Spleen (tissue), 13 donors: ENCODE measurements at places on chromosomes 5 and 9. TPM values are rescaled to one million over a fixed set of nuclear protein-coding genes. Genes with fewer than 3 reads are reported as not detected.
A peak's percentile ranks its signal among the peaks of the same experiment; 100 is the strongest.

- no peak within 1 kb of the TSS for H3K27ac ChIP-seq
- H3K27me3 ChIP-seq: peaks cover 13% of the 10 kb centered on the region
- DNase-seq: no peak
- H3K36me3 ChIP-seq: no peaks in the 10 kb centered on the region
- peaks cover 3% of the 10 kb centered on the region for H3K4me1 ChIP-seq
Measured at GRCh38 chr5:141488591-141489561, at the start of gene PCDHGC5. TSS of gene PCDHGC5 (plus strand) at chr5:141489081. CDS start at chr5:141489241, 160 bp downstream.

DNA sequence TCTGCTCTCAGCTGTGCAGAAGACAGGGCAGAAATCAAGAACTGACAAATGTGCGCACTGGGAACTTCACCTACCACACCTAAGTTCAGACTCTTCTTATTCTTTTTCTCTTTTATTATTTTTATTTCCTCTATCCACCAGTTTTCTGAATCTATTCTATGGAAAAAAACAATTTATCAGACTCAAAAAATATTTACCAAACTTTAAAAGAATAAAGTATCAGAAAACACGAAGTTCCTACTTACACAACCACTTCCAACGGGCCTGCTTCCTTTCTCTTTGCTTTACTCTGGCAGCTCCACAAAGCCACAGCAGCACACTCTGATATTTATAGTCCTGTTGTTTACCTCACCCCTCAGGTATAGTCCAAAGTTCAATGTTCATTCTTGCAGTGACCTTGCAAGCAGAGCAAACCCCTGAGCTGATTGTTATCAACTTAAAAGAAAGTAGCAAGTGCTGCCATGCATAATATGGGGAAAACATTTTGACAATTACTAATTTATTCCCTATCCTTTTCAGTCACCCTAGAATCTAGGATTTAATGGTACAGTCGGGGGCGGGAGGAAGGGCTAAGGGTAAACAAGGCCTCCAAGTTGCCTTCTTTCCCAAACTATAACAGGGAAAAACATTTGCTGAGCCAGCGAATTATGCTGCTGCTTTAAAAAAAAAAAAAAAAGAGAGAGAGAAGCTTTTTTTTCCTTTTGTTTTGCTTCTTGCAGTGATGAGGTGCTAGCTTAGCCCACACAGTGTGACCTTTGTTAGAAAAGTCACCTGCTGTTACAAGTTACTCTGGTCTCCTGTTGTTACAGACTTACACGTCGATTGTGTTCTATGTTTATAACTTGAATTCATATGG, at the start of gene SELENOP:
Gene SELENOP (minus strand): TSS at position 302 of the 856 bp plus-strand sequence. CDS start 3,539 bp downstream, outside the sequence.
- H3K27ac ChIP-seq: peak within 1 kb of the TSS; percentile 73
- peaks cover 27% of the 10 kb centered on the region for H3K4me1 ChIP-seq
- H3K36me3 ChIP-seq: no peaks in the 10 kb centered on the region
- H3K27me3 ChIP-seq: no peaks in the 10 kb centered on the region
- DNase-seq: no peak

DNA sequence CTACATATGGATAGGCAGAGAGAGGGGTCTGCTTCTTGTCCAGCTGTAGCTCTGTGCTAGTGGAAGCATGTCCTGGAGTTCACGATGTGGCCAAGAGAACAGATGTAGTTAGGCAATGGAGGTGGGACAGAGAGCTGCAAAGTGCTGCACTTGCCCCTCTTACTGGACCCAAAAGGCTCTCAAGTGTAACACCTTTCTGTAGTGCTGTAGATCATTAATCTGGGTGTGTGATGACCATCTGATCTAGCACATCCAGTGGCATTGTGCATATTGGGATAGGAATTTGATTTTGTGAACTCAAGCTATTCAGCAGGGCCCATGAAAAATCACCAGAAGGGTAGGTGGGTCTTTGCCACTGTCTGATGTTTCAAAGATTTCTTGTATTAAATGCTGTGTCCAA, 151.4 kb downstream of the KDM4C start:
- H3K27me3 ChIP-seq: no peaks in the 10 kb centered on the region
- no peaks in the 10 kb centered on the region for H3K4me1 ChIP-seq
- DNase-seq: no peak

- H3K4me3 ChIP-seq: peak within 1 kb of the TSS; percentile 77
- peaks cover 8% of the 10 kb centered on the region for H3K27me3 ChIP-seq
- peaks cover 56% of the 10 kb centered on the region for H3K4me1 ChIP-seq
- H3K27ac ChIP-seq: peak within 1 kb of the TSS; percentile 90
- peak; percentile 94 for DNase-seq
- H3K36me3 ChIP-seq: no peaks in the 10 kb centered on the region
Measured at GRCh38 chr9:21802418-21803000, at the start of gene MTAP. TSS of gene MTAP (plus strand) at chr9:21802636. CDS start at chr9:21802749, 113 bp downstream.

Gene CCDC171
- 0.80 TPM for polyA plus RNA-seq

Gene COL5A1
- polyA plus RNA-seq: 3.1 TPM

DNA sequence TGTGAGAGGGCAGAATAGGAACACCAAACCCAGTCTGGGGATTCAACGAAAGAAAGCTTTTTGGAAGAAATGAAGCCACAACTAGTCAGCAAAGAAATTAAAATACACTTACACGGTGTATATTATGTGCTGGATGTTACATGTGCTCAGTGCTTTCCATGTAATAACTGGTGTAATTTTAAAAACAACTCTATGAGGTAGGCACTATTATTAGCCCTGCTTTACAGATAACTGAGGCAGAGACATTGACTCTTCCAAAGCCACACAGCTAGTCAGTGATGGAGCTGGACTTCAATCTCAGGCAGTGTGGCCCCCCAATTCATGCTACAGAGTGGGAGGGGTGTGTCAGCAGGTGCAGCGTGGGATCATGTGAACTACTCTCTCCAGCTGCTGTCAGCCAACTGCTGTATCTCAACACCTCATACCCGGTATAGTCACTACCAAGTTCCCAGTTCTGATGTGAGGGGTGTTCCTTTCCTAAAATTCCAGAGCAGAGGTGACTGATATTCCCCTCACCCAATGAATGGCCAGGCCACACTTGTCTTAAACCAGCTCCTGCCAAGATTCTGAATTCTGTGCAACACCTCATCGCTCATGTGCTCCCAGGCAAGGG, 33.8 kb upstream of the TJP2 start:
- H3K4me3 ChIP-seq: no peak overlapping the region
- no peaks in the 10 kb centered on the region for H3K27me3 ChIP-seq
- no peaks in the 10 kb centered on the region for H3K36me3 ChIP-seq
- H3K4me1 ChIP-seq: no peaks in the 10 kb centered on the region
- no peak for DNase-seq
- no peak overlapping the region for H3K27ac ChIP-seq

- peaks cover under 1% of the 10 kb centered on the region for H3K36me3 ChIP-seq
- no peak overlapping the region for H3K27ac ChIP-seq
- DNase-seq: no peak
- H3K27me3 ChIP-seq: no peaks in the 10 kb centered on the region
Measured at GRCh38 chr5:180611140-180611850, 20.0 kb upstream of the SCGB3A1 start.

DNA sequence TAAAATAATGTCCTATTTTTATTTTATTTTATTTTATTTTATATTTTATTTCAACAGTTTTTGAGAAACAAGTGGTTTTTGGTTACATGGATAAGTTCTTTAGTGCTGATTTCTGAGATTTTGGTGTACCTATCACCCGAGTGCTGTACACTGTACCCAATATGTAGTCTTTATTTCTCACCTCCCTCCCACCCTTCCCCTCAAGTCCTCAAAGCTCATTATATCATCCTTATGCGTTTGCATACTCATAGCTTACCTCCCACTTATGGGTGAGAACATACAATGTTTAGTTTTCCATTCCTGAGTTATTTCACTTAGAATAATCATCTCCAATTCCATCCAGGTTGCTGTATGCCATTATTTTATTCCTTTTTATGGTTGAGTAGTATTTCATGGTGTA, 63.5 kb downstream of the ARRDC3 start:
- no peak overlapping the region for H3K4me3 ChIP-seq
- no peak for DNase-seq
- no peaks in the 10 kb centered on the region for H3K27me3 ChIP-seq
- no peaks in the 10 kb centered on the region for H3K36me3 ChIP-seq

DNA sequence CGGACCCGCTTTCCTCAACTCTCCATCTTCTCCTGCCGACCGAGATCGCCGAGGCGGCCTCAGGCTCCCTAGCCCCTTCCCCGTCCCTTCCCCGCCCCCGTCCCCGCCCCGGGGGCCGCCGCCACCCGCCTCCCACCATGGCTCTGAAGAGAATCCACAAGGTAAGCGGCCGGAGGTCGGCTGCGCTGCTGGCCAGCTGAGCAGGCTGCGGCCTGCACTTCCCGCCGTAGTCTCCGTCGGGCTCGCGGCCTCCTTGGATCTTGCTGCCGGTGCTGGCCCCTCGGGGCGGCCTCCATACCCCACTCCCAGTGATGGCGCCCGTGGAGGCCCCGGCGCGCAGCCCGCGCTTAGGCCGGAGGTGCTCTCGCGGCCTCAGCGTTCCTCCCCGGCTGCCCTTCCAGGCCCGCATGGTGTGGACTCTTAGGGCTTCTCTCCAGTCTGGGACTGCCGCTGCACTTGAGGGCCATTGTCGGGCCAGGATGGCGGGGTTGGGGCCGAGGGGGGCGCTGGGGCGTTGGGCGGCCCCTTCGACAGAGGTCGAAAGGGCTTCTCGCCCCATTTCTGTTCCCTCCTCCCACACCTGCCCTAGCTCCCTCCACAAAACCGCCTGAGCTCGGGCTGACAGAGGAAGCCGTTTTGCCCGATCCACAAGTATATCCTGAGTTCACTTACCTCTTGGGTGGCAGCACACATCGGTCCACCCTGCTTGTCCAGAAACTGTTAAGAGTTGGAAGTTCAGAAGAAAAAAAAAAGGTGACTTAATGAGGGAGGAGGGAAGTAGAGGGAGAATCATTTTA, 714 bp downstream of the UBE2D2 start:
- H3K27me3 ChIP-seq: no peaks in the 10 kb centered on the region
- H3K4me1 ChIP-seq: peaks cover 56% of the 10 kb centered on the region
- H3K4me3 ChIP-seq: peak overlapping the region; percentile 68
- DNase-seq: peak; percentile 92

Gene HMCN2
- polyA plus RNA-seq: 1.7 TPM

Gene SPINK6
- polyA plus RNA-seq: not detected

DNA sequence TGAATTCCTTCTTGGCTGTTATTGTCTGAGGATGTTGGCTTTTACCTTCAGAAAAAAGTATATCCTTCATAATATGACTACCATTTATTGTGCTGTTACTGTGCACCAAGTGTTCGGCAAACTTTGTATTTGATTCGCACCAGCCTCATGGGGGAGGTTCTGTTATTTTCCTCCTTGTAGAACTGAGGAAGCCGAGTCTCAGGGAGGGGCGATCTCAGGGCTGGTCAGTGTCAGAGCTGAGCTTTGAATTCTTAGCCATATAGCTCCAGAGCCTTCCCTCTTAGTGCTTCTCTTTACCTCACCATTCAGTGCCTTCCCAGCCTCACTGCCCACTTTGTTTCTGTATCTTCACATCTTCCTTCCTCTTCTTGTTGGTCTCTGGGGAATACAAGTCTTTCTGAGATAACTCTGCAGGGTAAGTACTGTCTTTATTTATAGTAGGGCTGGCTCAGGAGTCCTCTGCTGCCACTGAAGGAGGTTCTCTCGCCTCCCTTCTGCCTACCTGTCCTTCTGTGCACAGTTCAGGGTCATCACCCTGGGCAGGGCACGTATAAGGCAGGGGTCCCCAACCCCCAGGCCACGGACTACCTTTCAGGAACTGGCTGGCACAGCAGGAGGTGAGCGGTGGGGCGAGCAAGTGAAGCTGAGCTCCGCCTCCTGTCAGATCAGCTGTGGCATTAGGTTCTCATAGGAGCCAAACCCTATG, 48.4 kb downstream of the GALNT10 start:
- no peak overlapping the region for H3K4me3 ChIP-seq
- peak; percentile 84 for DNase-seq
- H3K27me3 ChIP-seq: no peaks in the 10 kb centered on the region
- H3K4me1 ChIP-seq: peaks cover 52% of the 10 kb centered on the region
- H3K36me3 ChIP-seq: no peaks in the 10 kb centered on the region

- H3K4me3 ChIP-seq: no peak overlapping the region
- DNase-seq: no peak
- H3K27me3 ChIP-seq: no peaks in the 10 kb centered on the region
- H3K36me3 ChIP-seq: no peaks in the 10 kb centered on the region
- peaks cover 14% of the 10 kb centered on the region for H3K4me1 ChIP-seq
- no peak overlapping the region for H3K27ac ChIP-seq
Measured at GRCh38 chr5:143108498-143109128, 294.9 kb downstream of the NR3C1 start.
